H7 (cell line): ENCODE measurements at places on chromosomes 7 and 10. TPM values are rescaled to one million over a fixed set of nuclear protein-coding genes. Genes with fewer than 3 reads are reported as not detected.

Gene CNPY1
- total RNA-seq: 1.5 and 2.4 TPM in 2 replicates

Gene PARD3
- 51.1 and 62.8 TPM in 2 replicates for total RNA-seq

- no peak for DNase-seq
Measured at GRCh38 chr10:123045961-123046731, 37.3 kb downstream of the ACADSB start.

DNA sequence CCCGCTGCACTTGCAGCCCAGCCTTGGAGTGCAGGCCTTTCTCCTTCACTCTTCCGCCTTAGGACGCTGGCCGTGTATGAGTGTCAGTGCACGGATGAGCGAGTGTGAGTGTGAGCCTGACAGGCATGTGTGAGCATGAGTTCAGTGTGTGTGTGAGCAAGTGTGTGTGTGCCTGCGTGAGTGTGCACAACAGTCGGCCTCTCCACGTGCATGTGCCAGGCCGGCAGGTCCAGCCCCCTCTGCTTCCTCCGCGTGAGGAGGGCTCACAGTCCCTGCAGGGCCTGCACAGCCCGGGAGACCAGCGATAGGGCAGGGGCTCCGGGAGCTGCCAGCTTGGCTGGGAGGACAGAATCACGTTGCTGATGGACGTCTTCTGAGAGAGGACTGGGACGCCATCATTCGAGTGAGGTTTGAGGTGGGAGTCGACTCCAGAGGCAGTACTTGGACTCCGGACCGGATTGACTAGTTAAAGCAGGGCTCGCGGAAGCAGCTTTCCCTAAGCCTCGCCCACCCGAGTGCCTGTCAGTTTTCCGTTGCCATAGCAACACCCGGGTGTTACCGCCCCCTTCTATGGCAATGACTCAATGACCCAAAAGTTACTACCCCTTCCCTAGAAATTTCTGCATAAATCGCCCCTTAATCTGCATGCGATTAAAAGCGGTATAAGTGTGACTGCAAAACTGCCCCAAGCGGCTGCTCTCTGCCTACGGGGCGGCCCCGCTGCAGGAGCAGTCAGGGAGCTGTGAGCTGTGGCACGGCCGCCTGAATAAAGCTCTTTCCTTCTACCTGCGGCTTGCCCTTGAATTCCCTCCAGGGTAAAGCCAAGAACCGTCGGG is 19.6 kb upstream of the CFAP46 start:
- peak; percentile 96 for DNase-seq

- no peak for DNase-seq
Measured at GRCh38 chr10:18043148-18044006, 91.7 kb downstream of the SLC39A12 start.

DNA sequence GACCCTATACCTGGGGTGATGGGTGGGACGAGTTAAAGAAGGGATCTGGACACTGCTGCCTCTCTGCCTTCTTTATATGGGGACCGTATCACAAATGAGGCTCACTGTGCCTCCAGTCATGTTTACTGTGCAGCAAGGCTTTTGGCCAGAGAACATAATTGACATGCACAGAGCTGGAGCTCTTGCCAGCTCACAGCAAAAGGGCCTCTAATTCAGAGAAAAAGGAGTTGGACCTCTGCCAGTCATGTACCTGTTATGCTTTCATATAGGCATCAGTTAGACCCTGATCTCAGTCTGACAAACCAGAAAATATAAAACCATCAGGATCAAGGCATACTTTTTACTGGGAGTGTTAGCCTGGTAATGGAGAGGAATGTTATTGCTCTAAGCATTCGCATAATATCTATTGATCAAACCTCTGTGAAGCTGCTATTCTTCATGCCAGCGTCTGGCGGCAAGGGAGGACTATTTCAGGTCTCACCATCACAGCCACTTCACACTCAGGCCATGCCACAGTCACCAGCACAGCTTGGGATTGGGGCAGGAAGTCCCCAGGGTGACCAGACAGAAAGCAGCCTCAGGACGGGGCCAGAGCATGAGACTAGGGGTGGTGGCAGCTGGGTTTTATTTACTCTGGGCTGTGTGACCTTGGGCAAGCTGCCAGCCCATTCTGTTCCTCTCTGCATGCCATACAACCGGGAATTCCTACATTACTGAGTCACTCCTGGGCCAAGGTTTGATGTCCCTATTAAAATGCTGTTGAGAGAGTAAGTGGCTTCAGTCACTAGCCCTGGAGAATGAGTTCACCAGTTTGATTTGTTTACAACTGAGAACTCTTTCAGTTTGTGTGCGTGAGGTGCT is 90.1 kb downstream of the NPSR1 start:
- no peak for DNase-seq

- no peak for DNase-seq
Measured at GRCh38 chr7:74311305-74311744, 22.1 kb downstream of the CLIP2 start.

DNA sequence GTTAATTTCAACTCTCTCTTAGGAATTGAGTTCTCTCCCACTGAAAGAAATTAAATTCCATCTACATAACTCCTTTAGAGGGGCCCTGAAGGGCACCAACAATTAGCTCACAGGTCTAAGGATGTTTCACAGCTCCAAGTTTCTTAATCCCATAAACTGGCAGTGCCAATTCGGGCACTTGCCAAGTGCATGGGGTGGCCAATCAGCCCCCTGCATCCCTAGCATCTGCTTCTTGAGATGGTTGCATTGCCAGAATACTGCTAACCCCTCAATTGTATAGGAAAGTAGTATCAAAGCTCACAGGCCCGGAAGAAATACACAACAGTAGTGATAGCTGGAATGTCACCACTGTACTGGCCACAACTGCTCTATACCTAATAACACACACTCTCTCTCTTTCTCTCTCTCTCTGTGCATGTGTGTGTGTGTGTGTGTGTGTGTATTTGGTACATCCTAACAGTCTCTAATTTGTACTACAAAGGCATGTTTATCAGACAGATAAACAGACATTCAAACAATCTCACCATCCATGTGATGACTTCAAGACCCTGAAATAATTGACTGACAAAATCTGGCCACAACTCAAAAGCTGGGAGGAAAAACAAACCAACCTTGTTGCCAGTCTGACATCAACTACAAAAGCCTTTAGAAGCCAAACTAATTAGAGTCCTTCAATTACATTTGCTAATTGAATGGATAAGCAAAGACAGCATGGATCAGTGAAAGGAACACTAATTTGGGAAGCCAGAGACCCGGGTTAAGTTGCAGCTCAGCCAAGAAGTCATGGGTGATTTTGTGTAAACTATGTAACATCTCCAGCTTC is 27.8 kb downstream of the HIBADH start:
- DNase-seq: no peak

DNA sequence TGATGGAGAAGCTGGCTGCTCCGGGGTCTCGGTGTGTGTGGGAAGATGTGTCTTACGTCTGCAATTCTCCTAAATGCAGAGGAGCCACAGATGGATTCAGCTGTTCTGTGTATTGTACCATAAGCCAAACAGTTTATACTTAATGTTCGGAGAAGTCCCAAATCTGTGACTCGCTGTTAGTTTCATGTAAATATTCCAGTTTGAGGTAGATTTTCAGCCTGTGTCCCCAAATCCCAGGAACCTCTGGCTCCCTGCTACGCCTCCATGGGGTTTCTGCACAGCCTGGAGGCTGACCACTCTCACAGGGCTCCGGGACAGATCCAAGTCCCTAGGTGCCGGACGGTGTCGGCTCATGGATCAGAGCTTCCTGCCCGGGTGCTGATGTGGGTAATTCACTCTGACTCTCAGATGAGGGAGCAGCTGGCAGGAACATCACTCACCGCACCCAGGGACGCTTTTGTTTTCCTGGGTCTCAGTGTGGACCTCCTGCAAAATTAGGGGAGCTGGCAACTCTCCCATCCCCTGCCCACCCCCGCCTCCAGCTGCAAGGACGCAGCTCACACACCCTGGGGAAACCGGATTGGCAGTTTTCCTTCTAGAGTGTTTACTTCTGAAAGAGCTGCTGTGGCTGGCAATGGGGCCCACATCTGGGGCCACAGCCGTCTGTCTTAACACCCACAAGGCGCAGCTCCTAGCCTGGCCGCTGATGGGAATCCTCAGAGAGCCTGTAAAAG is 421.1 kb upstream of the FOXK1 start:
- DNase-seq: no peak

DNA sequence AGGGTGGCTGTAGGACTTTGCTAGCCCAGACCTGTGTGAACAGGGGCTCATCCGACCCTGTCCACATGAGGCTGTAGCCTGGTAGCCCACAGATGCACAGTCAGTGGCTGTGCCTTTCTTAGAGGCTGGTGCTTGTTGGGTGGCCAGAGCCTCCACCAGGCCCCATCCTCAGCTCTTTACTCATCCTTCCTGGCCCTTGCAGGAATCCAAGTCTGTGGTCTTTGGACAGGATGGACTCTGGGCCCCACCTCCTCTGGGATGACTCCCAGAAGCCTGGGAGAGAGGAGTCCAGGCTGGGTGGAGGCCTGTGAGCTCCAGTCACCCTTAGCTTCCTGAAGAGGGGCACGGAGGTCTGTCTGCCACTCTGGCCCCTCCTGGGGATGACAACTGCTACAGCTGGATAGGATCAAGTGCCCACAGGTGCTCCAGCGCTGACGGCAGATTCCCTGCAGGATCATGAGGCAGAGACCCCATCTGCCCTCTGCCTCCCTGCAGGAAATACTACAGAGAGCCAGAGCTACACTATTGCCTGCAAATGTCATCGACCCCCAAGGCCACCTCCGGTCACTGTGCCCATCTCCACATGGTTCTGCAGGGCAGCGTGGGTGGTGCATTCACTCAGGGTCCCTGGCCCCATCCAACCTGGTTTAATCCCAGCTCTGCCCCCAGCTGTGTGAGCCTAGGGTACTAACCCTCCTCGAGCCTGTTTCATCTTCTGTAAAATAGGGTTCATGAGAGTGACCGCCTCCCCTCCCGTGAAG is 114.5 kb downstream of the PTPN20 start:
- peak; percentile 28 for DNase-seq

GRCh38 chr7:26319636-26320035 is 28.0 kb downstream of the SNX10 start:
- DNase-seq: no peak
